Neural crest cell (in vitro differentiated cells): ENCODE measurements at places on chromosomes 7 and 10. TPM values are rescaled to one million over a fixed set of nuclear protein-coding genes. Genes with fewer than 3 reads are reported as not detected.

The C10orf88 gene
- total RNA-seq, result 11.8 and 13.5 TPM in 2 replicates

The CUZD1 gene
- not detected in 2 replicates for total RNA-seq

The WNT2 gene
- total RNA-seq, result not detected in 2 replicates

The MALRD1 gene
- total RNA-seq, result 0.73 and 0.84 TPM in 2 replicates

The ADAMTS14 gene
- total RNA-seq, result 0.19 and 0.30 TPM in 2 replicates

The ANKRD22 gene
- total RNA-seq, result not detected in 2 replicates

The FOXI2 gene
- not detected in 2 replicates for total RNA-seq

The ANXA8 gene
- not detected in 2 replicates for total RNA-seq

The ADCY1 gene
- 13.7 and 14.2 TPM in 2 replicates for total RNA-seq

The ABCB8 gene
- 42.3 and 43.5 TPM in 2 replicates for total RNA-seq

The AVPI1 gene
- total RNA-seq, result 2.4 and 3.3 TPM in 2 replicates

The TDRD1 gene
- not detected in 2 replicates for total RNA-seq

The IL6 gene
- not detected in 2 replicates for total RNA-seq

The DPYSL4 gene
- 145 and 155 TPM in 2 replicates for total RNA-seq

The CALHM3 gene
- total RNA-seq, result not detected in 2 replicates

The SYT15 gene
- total RNA-seq, result 1.4 and 1.6 TPM in 2 replicates

The OR13A1 gene
- 0.09 TPM in 1 of 2 replicates, not detected in the other for total RNA-seq
